ENCODE measurements at places on chromosomes 7 and 10.

DNA sequence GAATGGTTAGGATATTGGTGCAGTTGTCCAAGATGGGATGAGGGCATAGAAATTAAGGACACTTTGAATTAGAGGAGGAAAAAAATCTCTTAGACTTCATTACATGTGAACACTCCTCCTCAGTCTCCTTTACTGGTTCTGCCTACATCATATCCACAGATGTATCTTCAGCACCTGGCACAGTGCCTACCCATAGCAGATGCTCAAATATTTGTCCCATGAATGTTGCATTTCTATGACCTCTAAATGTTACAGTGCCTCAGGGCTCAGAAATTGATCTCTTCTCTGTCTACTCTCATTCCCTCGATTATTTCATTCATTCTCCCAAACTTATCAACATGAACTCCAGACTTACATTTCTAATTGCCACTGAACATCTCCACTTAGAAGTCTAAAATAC lies 17.1 kb downstream of the CNNM1 start:
- no peak for DNase-seq

DNA sequence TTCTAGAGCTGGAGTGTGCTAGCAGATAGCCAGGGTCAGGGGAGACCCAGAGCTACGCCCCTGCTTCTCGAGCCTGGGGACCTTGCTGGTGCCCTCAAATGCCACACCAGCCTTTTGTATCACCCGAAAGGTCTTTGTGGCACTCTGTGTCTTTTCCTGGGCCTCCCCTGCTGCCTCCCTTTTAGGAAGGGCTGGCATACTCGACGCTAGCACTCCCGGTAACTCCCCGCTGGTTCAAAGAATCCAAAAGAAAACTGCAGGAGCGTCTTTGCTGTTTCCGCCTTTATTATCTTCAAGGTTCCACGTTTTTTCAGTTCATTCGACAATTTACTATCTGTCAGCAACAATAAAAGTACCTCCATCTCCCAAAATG lies 36.3 kb downstream of the CTBP2 start:
- no peak for DNase-seq

DNA sequence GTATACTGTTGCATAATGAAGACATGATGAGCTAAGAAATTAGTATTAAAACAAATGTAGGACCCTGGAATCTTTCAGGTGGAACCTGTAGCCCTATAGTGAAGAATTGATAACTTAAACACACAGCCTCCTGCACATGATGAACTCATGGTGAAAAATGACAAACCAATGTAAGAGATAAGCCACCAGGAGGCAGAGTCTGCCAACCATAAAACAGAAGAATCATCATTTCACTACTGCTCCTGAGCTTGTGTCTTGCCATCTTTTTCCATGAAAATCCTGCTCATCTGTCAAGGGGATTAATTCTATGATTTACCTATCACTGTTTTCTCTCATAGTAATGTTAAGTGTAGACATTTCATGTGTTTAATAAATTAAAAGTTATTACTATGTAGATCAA lies 363.9 kb downstream of the MALRD1 start:
- DNase-seq = no peak

DNA sequence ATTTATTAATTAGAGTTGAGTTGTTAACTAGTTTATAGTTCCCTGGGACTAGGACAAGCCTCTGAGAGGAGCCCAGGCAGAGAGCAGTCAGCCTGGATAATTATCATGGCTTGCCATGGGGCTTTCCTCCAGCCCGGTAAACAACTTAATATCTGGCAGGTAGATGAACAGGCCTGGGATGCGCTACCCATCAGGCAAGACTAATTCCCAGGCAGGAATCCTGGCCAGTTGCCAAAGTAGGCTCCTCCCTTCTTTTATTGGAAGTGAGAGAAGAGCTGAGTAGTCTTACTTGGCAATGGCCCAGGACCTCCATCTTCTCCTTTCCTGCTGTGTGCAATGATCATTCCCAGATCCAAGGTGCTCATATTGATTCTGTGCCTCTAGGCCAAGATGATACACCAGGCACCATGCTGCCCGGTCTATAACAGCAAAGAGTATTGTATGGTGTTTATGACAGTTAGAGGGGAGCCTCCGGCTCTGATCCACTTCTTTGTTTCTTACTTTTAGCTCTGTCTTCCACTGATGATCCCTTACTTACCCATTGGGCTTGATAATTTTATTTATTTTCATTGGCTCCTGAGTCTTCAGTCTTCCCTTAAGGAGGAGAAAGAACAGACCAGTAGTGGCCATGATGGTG lies 408.7 kb downstream of the REEP3 start:
- DNase-seq = no peak

DNA sequence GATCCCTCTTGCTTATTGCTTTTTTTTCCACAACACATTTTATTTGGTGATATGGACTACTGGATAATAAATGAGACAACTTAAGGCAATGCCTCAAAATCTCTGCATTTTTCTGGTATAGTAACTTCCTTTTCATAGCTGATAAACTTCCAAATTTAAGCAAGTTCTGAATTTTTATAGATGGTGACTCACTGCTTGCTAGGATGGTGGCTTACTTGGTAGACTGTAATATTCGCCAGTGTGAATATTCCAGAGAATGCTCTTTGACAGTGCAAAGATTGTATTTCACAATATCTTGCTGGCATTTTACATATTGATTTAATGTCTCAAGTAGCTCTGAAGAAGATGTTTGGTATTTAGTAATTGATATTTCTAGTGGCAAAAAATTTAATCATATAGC lies 472.4 kb downstream of the TFEC start:
- DNase-seq = no peak

DNA sequence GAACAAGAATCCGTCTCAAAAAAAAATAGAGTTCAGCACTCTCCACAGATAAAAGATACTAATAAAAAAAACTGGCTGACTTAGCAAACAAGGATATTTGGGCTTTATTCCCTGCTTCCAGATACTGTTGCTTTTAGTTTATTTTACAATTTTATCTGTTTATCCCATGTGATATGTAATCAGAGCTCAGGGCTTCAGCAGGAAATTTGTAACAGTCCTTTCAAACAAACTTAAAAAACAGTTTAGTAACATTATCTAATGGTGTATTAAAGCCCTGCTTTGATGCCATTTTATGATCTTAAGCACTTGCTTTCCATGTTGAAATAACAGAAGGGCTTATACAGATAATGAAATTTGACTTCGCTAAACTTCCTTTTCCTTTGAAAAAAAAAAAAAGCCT lies 28.1 kb downstream of the DCLRE1A start:
- no peak for DNase-seq

GRCh38 chr7:13117103-13117502 lies 429.7 kb downstream of the ARL4A start:
- DNase-seq = no peak

DNA sequence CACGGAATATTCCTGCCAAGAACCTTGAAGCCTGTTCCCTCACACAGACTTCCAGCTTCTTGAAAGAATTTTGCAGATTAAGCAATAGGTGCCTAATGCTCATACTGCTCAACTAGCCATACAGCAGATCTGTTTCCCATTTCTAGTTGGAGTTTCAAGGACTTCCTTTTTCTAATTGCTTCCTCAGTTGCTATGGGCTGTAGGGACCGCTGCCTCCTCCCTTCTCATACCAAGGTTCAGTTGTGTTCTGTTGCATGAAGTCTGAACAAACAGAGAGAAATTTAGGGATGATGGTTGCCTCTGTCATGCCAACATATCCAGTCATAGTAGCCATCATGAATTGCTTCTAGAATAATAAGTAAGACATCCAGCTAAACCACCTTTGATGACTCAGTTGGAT lies 6.8 kb downstream of the ITGA8 start:
- DNase-seq = no peak
